ENCODE measurements at places on chromosomes 13 and 19.

DNA sequence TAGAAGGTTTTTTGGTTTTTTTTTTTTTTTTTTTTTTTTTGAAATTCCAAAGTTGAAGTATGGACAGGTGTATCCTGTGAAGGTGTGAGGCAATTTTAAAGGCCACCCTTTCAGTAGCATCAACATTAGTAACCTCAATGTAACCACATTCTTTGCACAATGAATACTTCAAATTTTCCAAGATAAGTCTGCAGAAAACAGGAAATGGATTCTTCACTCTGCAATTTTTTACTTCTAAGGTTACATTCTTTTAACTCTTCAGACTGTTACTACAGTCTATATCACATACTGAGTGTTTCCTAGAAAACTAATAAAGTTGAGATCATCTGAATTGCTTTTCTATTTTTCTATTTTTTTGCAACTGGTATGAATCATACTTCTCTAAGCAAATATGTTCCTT lies 569.0 kb upstream of the GPC6 start:
- no peak for DNase-seq

DNA sequence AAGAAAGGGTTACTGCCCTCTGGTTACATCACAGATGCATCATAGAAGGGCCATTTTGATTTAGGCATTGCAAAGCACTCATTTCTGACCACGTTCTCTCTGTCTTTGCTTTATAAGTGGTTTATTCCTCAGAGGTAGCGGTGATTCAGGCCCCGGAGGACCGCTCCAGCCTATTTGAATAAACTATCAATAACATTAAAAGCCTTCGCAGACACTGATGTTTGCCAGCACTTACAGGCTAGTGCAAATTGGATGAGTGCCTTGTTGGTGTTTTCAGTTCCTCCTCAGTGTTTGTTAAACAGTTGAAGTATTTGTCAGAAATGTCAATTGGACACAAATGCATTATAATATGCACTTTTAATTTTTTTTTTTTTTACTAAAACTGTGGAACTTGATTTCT lies 120.2 kb downstream of the RXFP2 start:
- DNase-seq: no peak

GRCh38 chr19:5103812-5104410 lies 135.0 kb downstream of the KDM4B start:
- DNase-seq: no peak

DNA sequence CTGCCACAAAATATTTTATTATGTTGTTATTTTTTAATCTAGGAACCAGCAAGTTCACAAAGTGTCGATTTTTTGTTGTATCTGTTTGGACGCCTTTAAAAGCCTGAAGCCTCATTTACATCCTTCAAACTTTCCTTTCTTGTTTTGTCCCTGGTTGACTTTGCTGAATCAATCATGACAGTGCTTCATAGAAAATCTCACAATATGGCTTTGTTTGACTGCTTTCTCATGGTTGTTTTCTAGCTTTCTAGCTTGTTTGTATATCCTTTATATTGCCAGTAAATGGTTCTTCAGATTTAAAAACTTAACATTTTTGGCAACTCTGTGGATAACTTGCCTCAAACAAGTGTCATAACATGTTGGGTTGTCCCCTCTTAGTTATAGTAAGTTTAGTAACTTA lies 84.1 kb upstream of the ATXN8OS start:
- no peak for DNase-seq

DNA sequence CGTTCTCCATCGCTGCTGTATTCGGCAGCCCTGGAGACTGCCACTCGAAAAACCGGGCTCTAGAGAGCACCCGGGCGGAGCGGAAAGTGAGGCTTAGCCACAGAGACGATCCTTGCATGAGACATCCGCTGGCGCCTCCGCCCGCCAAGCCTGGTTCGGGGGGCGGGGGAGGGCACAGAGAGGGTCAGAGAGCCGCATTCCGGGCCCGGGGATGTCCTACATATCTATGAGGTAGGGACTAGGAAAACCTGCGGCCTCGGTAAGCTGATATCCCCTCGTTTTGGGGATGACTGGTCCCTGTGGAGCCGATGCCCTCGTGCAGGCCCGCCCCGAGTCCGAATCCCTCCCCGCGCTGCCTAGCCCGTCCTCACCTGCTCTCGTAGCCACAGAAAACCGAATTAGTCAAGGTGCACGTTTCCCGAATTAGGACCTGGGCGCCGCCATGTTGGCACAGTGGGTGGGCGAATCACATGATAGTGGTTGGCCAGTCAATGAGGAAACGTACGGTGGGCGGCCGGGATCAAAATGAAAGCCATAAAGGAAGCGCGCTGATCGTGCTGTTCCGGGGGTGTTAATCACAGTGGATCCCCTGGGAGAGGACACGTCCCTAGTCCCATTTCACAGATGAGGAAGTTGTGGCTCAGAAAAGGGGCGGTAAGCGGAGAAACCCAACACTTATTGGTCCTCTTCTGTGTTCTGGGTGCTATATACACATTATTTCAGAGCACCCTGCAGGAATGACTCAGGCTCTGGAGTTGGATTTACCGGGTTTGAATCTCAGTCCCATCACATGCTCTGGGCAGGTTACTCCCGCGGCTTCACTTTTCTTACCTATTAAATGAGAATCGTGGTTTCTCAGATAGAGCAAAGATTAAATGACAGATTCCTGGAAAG lies at the start of gene TRMT1:
Gene TRMT1, minus strand, starts transcription at position 459 of the 894 bp plus-strand sequence. Its CDS starts 341 bp downstream, at position 118.
- peak; percentile 92 for DNase-seq

DNA sequence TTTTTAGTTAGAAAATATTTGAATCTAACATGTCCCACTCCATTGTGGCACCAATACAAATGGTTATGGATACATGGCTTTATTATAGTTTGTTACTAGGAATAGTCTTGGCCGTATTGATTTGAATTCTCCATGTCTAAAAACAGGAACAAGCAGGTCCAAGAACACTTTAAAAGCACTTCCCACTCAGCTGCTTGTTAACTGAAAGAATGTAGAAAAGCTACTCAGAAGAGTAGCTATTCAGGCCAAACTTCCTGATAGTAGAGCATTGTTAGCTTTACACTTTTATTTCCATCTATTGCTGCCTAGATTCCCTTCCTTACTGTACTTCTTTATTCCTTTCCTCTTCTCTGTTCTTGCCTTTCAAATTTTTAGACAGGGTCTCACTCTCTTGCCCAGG lies 6.9 kb downstream of the PIBF1 start:
- DNase-seq: no peak

GRCh38 chr19:48959341-48960239 lies 4.9 kb downstream of the BAX start:
- no peak for DNase-seq

GRCh38 chr13:109586509-109587346 lies 199.7 kb downstream of the IRS2 start:
- no peak for DNase-seq

GRCh38 chr19:50147462-50148423 lies 15.3 kb downstream of the IZUMO2 start:
- DNase-seq: peak; percentile 79

- DNase-seq: no peak
These were observed 45.8 kb downstream of the TGDS start for GRCh38 chr13:94550062-94550738.

DNA sequence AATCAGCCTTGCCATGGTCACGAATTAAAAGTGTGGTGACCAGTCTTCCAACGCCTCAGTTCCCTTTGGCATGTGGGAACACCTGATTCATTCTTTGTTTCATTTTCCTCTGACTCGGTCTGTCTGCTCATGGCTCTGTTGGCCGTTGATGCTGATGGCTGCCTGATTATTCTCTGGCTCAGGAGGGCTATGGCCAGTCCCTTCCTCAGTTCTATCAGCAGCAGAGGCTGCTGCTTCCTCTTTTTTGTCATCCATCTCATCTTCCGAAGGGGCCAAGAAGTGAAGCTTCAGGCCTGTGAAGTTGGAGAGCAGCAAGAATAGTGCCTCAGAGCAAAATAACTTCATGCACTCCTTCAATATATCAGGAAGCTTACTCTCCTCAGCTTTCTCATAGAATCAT lies 9.5 kb upstream of the MLNR start:
- no peak for DNase-seq

- no peak for DNase-seq
These were observed 148.0 kb downstream of the PTPRS start for GRCh38 chr19:5192568-5192967.

GRCh38 chr13:89502286-89502685 lies 1831.1 kb downstream of the SLITRK5 start:
- peak; percentile 24 for DNase-seq

GRCh38 chr13:108083056-108083455 lies 132.3 kb downstream of the LIG4 start:
- DNase-seq: no peak

DNA sequence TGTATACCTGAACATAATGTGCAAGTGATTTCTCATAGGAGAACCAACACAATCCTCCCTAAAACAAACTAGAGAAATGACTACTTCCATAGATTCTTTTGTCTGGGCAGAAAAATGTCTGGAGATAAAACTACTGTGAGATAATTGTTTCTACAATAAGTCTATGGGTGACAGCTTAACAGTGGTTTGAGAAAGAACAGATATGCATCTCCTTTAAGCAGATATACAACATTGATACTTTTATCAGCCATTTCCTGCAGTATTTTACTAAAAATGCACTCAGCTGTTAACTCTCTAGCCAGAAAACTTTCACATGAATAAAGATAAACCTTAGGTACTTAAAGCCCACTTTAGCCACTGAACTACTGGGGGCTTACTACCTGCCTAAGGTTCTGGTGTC lies 1132.4 kb downstream of the EFNB2 start:
- no peak for DNase-seq

DNA sequence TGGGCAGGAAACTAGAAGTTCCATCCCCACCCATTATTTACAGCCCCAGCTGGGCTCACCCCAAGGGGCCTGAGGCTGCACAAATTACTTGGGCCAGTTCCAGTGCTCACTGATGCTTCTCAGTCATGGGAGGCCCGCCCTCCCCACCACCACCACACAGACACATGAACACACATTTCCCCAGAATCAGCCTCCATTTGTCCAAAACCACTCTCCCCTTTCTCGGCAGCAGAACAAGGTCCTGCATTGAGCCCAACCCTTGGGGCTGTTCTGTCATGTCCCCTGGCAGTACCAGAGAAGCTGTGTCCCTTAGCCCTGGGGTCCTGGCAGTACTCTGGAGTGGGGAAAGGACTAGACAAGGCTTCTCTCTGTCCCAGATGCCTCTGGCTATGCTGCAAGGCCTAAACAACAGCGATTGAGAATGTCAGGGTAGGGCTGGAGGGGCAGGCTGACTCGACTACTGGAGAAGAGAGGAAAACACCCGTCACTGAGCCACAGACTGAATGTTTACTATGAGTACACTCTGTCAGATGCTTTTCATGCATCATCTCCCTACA lies 21.8 kb downstream of the SAMD4B start:
- peak; percentile 57 for DNase-seq

Data from hindlimb muscle (tissue), 1 donor.